Epithelial cell of umbilical artery (primary cell): ENCODE measurements at places on chromosomes 4 and X. TPM values are rescaled to one million over a fixed set of nuclear protein-coding genes. Genes with fewer than 3 reads are reported as not detected.

Gene EDNRA
- total RNA-seq, result not detected in 2 replicates

Gene RAB33A
- total RNA-seq, result 1.2 and 1.9 TPM in 2 replicates

Gene ZAR1
- not detected in 2 replicates for total RNA-seq

Gene TMEM175
- total RNA-seq, result 4.5 and 4.7 TPM in 2 replicates

Gene CT45A3
- not detected in 2 replicates for total RNA-seq

Gene ARHGAP24
- 94.4 and 129 TPM in 2 replicates for total RNA-seq

Gene SHROOM4
- 20.5 and 21.3 TPM in 2 replicates for total RNA-seq

Gene COL4A6
- total RNA-seq, result 0.97 and 4.9 TPM in 2 replicates

Gene MAGEB1
- total RNA-seq, result not detected in 2 replicates

Gene FABP2
- total RNA-seq, result not detected in 2 replicates

Gene PPP4R3C
- not detected in 2 replicates for total RNA-seq

Gene CPE
- total RNA-seq, result 3.5 and 4.5 TPM in 2 replicates

Gene TBC1D9
- total RNA-seq, result 35.7 and 40.1 TPM in 2 replicates

Gene C1QTNF7
- not detected in 2 replicates for total RNA-seq

Gene C4orf50
- not detected in 2 replicates for total RNA-seq

Gene GRPR
- total RNA-seq, result not detected in 2 replicates

Gene RIBC1
- 0.30 and 0.32 TPM in 2 replicates for total RNA-seq

Gene GYG2
- 0.97 and 1.4 TPM in 2 replicates for total RNA-seq

Gene ADGRL3
- total RNA-seq, result 0.32 TPM in 1 of 2 replicates, not detected in the other

Gene KDR
- total RNA-seq, result 135 and 226 TPM in 2 replicates

Gene UBE2K
- 19.8 and 20.2 TPM in 2 replicates for total RNA-seq

Gene ZNF157
- total RNA-seq, result not detected in 2 replicates

Gene ARAP2
- total RNA-seq, result 0.32 and 3.3 TPM in 2 replicates

Gene CT45A2
- total RNA-seq, result not detected in 2 replicates

Gene OTC
- 0.15 TPM in 1 of 2 replicates, not detected in the other for total RNA-seq

Gene FAAH2
- 0.65 TPM in 1 of 2 replicates, not detected in the other for total RNA-seq

Gene AMTN
- not detected in 2 replicates for total RNA-seq

Gene FHDC1
- under 0.01 TPM in 2 replicates for total RNA-seq

Gene CT45A1
- not detected in 2 replicates for total RNA-seq

Gene PNMA5
- total RNA-seq, result not detected in 2 replicates

Gene FAM241A
- 5.5 and 11.9 TPM in 2 replicates for total RNA-seq

Gene NDUFA1
- 65.2 and 101 TPM in 2 replicates for total RNA-seq

Gene CDKL2
- under 0.01 and 0.30 TPM in 2 replicates for total RNA-seq

Gene SPIN2A
- not detected in 2 replicates for total RNA-seq

Gene CXXC4
- total RNA-seq, result 0.32 TPM in 1 of 2 replicates, not detected in the other

Gene GAGE13
- total RNA-seq, result not detected in 2 replicates

Gene FANCB
- total RNA-seq, result 6.5 and 10.2 TPM in 2 replicates

Gene LAP3
- 159 and 547 TPM in 2 replicates for total RNA-seq

Gene IL3RA
- 8.1 and 10.4 TPM in 2 replicates for total RNA-seq

Gene PRDM5
- total RNA-seq, result 4.5 and 7.1 TPM in 2 replicates

Gene MUC7
- total RNA-seq, result not detected in 2 replicates

Gene CCDC160
- total RNA-seq, result not detected in 2 replicates

Gene ARHGEF38
- total RNA-seq, result not detected in 2 replicates

Gene MAGED4
- total RNA-seq, result 2.0 and 18.2 TPM in 2 replicates

Gene CENPVL2
- total RNA-seq, result not detected in 2 replicates

Gene C4orf51
- not detected in 2 replicates for total RNA-seq

Gene MSANTD1
- total RNA-seq, result under 0.01 and 0.46 TPM in 2 replicates

Gene DCLK2
- total RNA-seq, result 1.6 and 3.2 TPM in 2 replicates

Gene LRP2BP
- total RNA-seq, result 0.32 and 0.61 TPM in 2 replicates

Gene PABPC1L2A
- not detected in 2 replicates for total RNA-seq

Gene RTL5
- under 0.01 and 0.30 TPM in 2 replicates for total RNA-seq

Gene MAP7D2
- 0.15 TPM in 1 of 2 replicates, not detected in the other for total RNA-seq

Gene RIPPLY1
- total RNA-seq, result not detected in 2 replicates

Gene PRSS12
- 0.46 and 1.3 TPM in 2 replicates for total RNA-seq
